ENCODE measurements at places on chromosomes 1 and 21.

GRCh38 chr21:26842300-26842699 is 2.9 kb downstream of the ADAMTS1 start:
- no peak for DNase-seq

DNA sequence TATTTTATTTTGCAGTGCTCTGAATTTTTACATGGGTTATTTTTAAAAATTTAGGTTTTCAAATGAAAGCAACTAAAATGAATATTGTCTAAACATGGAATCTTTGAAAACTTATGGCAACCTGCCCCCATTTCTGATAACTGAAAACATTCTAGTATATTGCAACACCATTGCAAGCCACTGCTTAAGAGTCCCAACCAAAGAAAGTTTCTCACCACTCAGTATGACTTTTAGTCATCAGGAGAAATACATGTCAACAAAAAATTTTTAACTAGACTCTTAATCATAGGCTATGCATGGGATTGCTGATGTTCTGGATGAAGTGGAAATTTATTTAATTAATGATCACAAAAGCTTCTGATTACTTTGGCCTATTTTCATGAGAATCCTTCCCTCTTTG is 112.1 kb downstream of the TNFSF18 start:
- no peak for DNase-seq

- no peak for DNase-seq
These were observed 308.9 kb upstream of the LRRC7 start for GRCh38 chr1:69258842-69259241.

DNA sequence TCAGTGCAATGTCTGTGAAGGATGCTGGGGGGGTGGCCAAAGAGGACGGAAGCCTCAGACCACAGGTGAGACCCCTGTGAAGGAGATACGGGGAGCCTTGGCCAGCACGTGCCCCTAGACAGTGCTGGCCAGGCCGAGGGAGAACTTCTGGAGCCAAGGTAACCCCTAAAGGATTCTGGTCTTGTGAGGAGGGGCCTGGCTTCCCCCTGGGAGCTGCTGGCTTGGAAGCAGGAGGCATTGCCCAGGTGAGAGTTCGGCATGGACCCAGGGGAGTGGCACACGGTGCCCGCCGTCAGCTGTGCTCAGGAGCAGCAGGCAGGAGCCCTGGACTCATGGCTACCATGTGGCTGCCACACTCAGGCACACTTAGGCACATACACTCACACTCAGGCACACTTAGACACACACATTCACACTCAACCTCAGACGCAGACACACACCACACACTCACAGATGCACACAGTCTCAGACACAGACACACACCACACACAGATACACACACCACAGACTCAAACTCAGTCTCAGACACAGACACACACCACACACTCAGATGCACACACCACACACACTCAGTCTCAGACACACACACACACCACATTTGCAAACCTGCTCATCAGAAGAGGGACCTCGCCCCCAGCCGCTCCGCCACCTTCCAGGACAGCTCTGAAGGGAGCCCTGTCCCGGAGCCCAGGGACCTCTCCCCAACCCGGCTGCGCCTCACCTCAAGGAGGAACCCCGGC is 1.1 kb upstream of the COL6A2 start:
- no peak for DNase-seq

DNA sequence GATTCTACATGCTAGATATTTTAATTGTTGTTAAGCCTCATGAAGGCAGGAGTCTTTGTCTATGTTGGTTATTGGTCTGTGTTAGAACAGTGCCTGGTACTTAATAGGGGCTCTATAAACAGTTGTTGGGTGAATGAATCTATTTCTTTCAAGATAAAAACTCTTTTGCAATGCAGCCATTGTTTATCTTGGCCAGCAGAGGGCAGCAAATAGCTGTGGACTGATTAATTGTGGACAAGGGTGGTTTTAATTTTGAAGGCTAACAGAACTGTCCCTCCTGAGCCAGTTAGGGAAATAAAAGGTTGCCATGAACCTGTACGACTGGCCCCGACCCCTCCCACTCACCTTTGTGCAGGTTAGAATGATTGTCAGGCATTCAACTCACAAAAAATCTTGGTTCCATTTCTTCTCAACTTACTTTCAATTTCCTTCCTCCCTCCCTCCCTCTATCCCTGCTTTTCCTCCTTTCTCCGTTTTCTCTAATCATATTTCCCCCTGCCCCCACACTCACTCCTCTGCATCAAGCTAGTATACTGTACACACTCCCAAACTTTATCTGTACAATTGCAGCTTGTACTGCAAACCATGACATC is 66.3 kb upstream of the DIRAS3 start:
- peak; percentile 11 for DNase-seq

- no peak for DNase-seq
These were observed 18.2 kb downstream of the SLC6A9 start for GRCh38 chr1:44012941-44013609.

- no peak for DNase-seq
These were observed 114.2 kb upstream of the IPO9 start for GRCh38 chr1:201714542-201715329.

Measured in CD4-positive, CD25-positive, alpha-beta regulatory T cell (primary cell).